ENCODE measurements at places on chromosomes 1 and 21.

DNA sequence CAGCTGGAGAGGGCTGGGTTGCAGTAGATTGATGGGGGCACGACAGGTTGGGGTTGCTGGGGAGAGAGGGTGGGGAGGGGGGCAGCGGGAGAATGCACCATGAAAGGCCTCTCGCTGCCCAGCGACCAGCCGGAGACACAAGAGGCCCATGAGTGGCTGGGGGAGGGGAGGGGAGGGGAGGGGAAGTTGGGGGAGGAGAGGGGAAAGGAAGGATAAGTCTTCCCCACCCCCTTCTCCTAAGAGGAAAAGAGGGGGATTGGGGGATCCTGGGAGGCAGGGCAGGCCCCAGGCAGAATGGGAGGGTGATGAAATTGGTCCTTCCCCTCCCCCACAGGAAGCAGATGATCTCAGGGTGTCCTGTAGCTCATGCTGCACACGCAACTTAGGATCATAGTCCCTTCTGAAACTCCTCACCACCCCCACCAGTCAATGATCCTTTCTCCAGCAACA lies 45.7 kb downstream of the PAX7 start:
- no peak for DNase-seq

- no peak for DNase-seq
Measured at GRCh38 chr1:161047436-161048420, 2.0 kb upstream of the USF1 start.

- no peak for DNase-seq
Measured at GRCh38 chr1:160839746-160840145, 22.9 kb downstream of the CD244 start.

GRCh38 chr1:211515090-211516023 lies 23.4 kb upstream of the RD3 start:
- DNase-seq = peak; percentile 93

DNA sequence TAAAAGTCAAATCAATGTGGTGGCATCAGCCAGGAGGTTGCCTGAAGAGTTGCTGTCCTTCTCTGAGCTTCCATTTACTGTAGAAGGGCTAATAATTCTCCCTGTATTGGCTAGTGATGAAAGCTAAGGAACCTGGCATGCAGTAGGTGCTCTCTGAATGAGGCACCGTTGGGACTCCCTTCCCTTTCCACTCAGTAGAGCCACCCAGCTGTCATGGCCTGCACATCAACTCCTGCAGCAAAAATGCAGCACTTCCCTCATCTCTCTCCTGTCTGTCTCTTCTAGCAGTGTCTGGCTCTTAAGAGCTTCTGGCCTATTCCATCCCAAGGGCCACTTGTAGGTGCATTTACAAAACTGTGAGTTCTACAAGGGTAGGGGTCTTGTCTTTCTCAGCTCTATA lies 369.0 kb downstream of the MATN1 start:
- no peak for DNase-seq

GRCh38 chr1:3423245-3423829 lies 31.1 kb upstream of the ARHGEF16 start:
- no peak for DNase-seq

GRCh38 chr1:44786138-44786840 lies 1.7 kb downstream of the BEST4 start:
- peak; percentile 49 for DNase-seq

- DNase-seq = no peak
Measured at GRCh38 chr1:53315046-53315445, 12.8 kb downstream of the LRP8 start.

GRCh38 chr21:26461500-26461899 lies 111.6 kb downstream of the CYYR1 start:
- no peak for DNase-seq

GRCh38 chr1:32773018-32773763 lies 44.0 kb downstream of the YARS1 start:
- peak; percentile 65 for DNase-seq

GRCh38 chr21:41802684-41803083 lies 35.8 kb upstream of the RIPK4 start:
- no peak for DNase-seq

DNA sequence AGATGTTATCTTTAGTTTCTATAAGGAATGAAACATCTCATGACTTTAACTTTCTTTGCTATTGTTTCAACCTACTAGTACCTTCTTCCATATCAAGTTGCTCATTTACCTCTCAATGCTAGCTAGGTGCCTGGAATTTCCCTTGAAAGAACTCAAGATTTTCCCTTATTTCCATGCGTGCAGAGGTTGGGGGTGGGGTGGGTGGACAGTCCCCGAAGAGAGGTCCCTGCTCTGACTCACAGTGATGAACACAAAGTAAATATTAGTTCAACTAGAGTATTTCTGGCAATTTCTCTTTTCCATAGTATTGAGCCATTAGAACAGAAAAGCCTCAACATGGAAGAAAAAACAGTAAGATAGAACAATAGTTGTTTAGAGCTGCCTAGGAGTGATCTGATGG lies 239.0 kb upstream of the ZP4 start:
- peak; percentile 31 for DNase-seq

Measured in renal cortical epithelial cell (primary cell).